HFFc6 (cell line): ENCODE measurements at places on chromosomes 5 and 9. TPM values are rescaled to one million over a fixed set of nuclear protein-coding genes. Genes with fewer than 3 reads are reported as not detected.

The PCDHGA9 gene
- total RNA-seq, result 0.75 to 1.6 TPM (median 1.1 TPM) in 3 replicates

The SLC1A3 gene
- 0.12 TPM in 1 of 3 replicates, not detected in the others for total RNA-seq

The CDX1 gene
- not detected in 3 replicates for total RNA-seq

The IL9 gene
- not detected in 3 replicates for total RNA-seq

DNA sequence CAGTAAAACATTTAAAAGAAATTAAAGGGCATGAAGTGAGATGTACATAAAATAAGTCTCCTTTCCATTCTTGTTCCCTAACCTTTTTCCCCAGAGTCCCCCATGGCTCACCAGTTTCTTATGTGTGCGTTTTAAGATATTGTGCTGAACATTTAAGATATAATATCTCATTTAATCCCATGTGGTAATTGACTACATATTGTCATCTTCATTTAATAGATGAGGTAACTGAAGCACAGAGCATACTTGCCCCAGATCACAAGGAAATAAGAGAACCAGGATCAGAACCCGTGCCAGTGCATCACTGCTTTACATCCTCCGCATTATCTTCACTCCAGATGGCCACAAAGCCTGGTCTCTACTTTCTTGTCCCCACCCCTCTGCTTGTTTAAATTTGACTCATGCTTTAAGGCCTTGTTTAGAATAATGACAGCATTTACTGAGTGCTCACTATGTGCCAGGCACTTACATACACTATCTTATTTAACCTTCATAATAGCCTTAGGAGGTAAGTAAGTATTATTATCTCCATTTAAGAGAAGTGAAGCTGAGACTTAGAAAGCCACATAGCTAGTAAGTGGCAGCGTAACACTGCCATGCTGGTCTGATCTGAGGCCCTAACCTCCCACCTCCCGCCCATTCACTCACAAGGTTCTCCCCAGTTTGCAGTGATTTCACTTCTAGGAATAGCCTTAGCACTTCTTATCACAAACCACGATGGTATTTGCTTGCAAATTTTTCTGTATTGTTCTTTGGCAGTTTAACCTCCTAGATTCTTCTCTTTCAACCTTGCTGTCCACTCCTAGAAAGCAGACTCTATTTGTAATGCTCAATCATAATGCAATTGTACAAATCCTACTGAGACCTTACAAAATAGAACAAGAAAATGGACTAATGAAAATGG lies 78.4 kb upstream of the IL6ST start:
- H3K36me3 ChIP-seq, result no peaks in the 10 kb centered on the region
- H3K4me1 ChIP-seq, result peaks cover 30% of the 10 kb centered on the region
- peaks cover 3% of the 10 kb centered on the region for H3K27me3 ChIP-seq
- no peak overlapping the region for H3K4me3 ChIP-seq
- no peak for DNase-seq

DNA sequence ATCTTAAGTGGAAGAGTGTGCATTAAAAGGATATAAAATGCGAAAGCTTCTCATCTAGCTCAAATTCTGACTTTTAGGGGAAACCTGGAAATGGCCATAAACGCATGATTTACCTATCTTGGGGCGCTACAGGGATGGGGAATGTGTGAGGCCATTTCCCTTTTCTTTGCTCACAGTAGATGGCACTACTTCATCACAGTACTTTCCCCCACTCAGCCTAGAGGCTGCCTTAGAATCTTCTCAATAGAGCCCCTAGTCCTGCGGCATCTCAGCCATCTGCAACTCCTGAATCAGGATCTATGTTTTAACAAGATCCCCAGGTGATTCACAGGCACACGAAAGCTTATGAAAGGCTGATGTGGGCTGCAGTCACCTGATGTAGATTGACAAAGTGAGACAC lies 110.8 kb downstream of the LHFPL2 start:
- H3K4me1 ChIP-seq, result peaks cover 45% of the 10 kb centered on the region
- no peaks in the 10 kb centered on the region for H3K36me3 ChIP-seq
- peak; percentile 65 for DNase-seq
- peaks cover 2% of the 10 kb centered on the region; the same call in 1 of the 2 replicates for H3K27me3 ChIP-seq
- H3K4me3 ChIP-seq, result no peak overlapping the region

- H3K4me3 ChIP-seq, result no peak overlapping the region
- H3K27ac ChIP-seq, result no peak overlapping the region
- H3K36me3 ChIP-seq, result 0 out of 2 replicates have a peak, but pooled peaks cover 4% of the 10 kb centered on the region
- no peaks in the 10 kb centered on the region for H3K27me3 ChIP-seq
- DNase-seq, result no peak
- no peaks in the 10 kb centered on the region for H3K4me1 ChIP-seq
Observed at GRCh38 chr5:142408536-142408935, 83.7 kb upstream of the SPRY4 start.
